Natural killer cell treated with Interleukin-12 subunit alpha and Interleukin-12 subunit beta and Interleukin-15 and Interleukin-18, amount 100 ng/mL, for 72 hours (primary cell): ENCODE measurements at places on chromosomes 3 and 15.

DNA sequence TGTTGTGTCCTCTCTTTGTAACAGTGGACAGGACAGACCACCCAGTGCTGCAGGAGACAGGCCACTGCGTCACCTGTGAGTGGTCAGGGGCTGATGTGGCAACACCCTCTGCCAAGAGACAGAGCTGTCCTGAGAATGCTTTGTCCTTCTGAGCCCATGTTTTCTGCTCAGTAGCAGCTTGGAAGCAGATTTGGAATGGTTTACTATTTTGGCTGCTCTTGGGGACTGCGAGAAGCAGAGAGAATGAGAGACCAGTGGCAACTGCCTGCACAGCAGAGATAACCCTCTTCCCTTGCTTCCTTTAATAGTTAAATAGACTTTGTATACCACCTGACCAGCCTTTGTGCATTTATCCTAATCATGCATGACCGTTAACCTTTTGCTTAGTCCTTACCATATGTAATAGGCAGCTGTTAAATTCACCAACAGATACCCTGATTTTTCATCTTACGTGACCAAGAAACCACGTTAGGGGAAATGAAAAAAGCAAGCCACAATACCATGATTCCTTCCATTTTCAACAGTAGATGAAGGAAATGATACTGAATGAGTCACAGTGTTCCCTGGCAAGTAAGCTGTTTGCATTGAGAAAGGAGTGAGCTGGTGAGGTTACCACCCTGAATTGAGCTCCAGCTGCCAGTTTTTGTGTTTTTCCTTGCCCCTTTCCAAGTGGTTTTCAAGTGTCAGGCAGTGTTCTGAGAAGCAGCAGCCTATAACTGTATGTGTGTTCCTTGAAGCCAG, 35.5 kb downstream of the B3GALNT1 start:
- no peak for DNase-seq

DNA sequence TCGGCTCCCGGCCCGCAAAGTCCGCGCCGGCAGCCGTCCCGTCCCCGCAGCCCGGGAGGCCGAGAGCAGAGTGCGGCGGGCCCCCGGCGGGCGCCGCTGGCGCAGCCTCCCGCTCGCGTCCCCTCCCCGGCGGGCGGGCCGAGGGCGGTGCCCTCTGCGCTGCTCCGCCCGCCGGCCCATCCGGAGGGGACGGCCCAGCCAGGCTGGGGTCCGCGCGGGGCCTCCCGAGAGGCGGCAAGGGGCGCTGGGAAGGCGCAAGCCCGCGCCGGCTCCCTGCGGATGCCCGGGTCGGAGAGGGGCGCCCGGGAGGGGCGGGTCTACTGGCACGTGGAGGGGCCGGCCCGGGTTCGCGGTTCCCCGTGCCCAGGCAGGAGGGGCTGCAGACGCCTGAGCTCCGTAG, at the start of the genes CLCN2 and POLR2H:
TSS of gene CLCN2 (minus strand) at position 74 of the 400 bp plus-strand sequence. CDS start 126 bp downstream, outside the sequence.
TSS of gene POLR2H (plus strand) at position 179 of the 400 bp plus-strand sequence. CDS start 1,783 bp downstream, outside the sequence.
- DNase-seq = peak; percentile 78

- DNase-seq = no peak
Measured at GRCh38 chr15:40259021-40259420, 20.2 kb downstream of the PAK6 start.

- DNase-seq = no peak
Measured at GRCh38 chr15:35491999-35492398, 54.0 kb downstream of the DPH6 start.

DNA sequence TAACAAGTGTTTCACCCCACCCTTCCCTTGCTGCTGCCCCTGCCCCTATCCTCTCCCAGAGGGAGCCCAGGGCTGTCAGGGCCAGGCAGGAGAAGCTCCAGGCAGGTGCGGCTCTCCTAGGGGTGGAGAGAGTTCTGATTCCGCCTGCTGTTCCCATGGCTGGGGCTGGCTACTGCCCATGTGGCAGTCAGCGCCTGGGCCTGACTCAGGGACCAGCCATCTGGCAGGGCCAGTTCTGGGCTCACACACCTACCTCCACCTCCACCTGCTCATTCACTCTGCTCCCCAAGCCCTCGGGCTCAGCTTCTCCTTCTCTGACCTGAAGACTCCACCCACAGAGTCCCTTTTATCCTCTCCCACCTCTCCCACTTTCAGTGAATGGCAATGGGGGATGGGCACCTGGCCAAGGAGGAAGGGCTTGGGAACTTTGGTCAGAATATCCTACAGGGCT, 23.4 kb downstream of the AMOTL2 start:
- no peak for DNase-seq

DNA sequence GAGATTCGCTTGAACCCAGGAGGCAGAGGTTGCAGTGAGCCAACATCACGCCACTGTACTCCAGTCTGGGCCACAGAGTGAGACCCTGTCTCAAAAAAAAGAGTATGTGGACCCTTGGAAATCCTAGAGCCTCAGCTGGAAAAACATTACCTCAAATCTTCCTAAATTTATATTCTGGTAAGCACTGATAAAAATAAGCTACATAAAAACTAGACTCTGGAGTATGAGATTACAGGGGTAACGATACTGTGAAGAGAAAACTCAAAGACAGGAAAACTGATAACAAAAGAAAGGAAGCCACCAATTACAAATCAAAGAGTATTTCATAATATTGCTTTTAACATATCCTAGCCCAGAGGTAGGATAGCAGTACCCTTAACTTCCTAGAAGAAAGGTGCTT, 30.3 kb downstream of the SETD2 start:
- DNase-seq = no peak

DNA sequence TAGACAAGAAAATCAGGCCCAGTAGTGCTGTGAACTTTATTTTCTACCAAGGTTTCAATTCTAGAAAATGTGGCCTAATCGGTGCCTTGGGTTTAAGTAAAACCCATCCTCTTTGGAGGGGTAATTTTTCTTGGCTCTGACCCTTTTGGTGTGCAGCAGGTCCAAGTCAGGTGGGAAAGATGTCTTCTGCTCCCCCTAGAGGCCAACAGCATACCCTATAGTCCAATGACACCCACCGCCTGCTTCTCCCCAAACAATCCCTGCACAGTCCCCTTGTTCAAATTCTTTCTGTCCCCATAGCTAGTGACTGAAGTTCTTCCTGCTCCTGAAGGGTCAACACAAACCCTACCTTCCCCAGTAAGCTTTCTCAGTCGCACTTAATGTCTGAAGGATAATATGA, 261.8 kb upstream of the GOLGA6L4 start:
- DNase-seq = no peak

DNA sequence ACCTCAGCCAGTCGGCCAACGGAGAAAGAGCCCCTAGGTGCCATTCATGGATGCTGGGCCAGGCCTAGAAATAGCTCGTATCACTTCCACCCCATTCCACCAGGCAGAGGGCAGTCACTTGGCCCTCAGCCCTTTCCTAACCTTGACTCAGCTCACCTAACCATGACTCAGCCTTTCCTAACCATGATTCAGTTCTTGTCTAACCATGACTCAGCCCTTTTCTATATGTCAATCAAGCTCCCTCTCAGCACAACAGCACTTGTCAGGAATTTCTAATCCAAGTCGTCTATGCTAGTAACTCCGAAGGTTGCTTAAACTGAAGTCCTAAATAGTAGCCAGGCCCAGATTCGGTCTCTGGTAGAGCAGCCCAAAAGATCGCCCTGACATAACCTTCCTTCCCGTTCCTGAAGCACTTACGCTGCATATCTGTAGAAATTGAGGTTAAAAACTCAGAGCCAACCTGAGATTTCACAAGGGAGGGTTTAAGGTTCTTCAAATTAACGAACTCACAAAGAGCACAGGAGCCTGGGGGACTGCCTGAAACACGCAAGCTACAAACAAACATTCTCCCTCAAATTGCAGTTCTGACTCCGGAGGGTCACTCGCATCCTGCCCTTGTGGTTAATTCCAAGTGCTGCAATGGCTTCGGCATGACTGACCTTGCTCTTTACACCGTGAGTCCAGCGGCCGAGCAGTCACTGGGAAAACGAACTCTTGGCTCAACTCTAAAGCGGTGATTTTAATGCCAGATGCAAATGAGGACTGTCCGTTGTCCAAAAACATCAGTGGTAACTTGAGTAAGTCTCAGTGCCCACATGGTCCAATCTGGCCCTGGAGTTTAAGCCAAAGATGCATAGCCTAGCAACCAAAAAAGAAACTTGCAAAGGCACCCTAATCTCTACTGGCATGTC, 99.9 kb downstream of the ADAMTS17 start:
- no peak for DNase-seq

GRCh38 chr3:8540456-8540855, 38.8 kb downstream of the LMCD1 start:
- no peak for DNase-seq

DNA sequence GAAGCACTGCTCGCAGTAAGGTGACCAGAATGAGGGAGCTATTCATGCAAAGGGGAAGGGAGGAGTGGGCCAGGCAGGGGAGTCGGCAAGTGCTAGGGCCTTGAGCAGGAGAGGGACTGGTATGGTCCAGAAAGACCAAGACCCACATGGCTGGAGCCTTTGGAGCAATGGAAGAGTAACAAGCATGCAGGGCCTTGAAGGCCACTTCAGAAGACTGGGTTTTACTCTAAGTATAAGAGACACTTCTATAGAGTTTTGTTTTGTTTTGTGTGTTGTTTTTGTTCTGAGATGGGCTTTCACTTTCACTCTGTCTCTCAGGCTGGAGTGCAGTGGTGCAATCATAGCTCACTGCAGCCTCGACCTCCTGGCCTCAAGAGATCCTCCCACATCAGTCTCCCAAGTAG, 42.0 kb downstream of the BFSP2 start:
- DNase-seq = peak; percentile 62

- DNase-seq = no peak
Measured at GRCh38 chr15:64780600-64781156, 5.3 kb upstream of the RBPMS2 start.

DNA sequence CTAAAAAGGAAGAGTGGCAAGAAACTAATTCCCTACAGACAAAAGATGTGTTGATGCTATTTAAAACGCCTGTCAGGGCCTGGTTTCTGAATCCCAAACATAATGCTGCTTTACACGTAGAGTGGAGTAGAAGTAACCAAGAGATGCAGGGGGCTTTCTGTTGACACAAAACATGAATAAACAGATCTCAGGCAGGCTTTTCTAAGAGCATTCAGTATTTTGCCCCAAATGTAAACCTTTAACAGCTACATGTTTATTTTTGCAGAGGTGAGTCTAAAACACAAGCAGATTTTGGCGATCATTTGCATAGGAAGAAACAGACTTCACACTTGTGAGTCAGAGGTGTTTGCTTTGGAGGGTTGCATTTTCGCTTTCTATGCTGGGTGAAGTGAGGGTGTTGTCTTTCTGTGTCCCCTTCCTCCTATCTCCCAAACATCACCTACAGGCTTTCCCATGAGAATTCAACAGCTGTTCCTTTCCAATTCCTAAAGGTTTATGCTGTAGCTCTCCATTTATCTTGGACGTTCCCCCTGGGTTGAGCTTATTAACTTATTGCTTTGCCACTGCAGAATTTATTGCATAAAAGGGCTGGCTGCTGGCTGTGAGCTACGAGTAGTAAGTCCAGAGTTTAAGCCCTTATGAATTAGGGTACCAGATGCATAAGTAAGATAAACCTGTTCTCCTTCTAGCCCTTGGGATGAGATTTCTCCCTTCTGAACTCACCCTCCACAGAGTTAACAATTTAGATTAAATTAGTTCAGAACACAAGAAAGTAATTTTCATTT, 156.7 kb downstream of the DIPK2A start:
- no peak for DNase-seq

GRCh38 chr15:101562428-101563059, 73.0 kb upstream of the PCSK6 start:
- DNase-seq = no peak

- DNase-seq = no peak
Measured at GRCh38 chr15:52233405-52233804, 42.2 kb upstream of the GNB5 start.

DNA sequence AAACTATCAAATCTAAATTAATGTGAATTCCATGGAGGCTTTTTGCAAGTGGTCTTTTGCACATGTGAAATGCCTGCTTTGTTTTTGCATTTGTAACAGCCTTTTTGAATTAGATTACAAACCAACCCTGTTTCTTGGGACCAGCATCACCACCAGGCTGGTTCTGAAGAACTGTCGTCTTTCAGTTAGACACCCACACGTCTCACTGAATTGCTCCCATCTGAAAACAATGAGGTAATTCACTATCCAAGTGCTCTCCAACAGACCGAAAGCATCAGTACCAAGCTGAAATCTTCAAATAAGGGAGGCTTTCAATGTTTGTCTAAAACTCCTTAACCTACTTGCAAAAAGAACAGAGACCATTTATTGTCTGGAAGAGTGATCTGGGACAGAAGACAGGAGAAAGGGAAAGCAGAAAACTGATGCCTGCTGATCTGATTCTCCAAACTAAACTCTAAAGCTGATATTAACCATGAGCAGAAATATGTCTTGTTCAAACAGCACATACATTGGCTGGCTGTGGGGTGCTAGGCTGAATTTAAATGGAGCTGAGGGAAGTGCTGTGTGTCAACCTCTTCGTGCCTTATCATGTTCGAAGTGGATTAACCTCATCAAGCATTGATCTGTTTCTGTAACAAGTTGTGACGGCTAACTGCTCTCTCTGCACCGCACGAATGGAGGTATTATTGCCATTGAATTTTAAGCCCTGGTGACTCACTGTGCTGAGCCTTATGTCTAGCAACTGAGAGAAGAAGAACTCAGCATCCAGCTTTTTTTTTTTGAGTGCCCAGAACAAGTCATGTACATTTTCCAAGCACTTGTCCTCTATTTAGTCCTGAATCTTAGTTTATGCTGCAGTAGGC, 213.7 kb upstream of the P2RY1 start:
- DNase-seq = no peak

DNA sequence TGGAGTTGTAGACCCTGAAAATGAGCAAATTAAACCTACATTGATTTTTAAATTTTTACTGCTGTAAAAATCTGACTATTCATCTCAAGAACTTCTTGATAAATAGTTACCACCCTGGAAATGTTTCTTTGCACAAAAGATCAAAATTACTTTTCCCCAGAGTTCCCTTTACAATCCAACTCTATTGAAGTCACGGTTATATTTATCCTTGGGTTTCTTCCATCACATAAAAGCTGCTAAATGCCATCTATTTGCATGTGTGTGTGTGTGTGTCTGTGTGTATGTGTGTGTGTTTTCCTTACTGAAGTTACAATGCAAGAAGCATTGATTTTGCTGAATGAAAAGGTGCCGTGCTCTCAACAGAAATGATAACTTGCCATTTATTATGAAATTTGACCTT, 1273.0 kb downstream of the ROBO2 start:
- DNase-seq = no peak

DNA sequence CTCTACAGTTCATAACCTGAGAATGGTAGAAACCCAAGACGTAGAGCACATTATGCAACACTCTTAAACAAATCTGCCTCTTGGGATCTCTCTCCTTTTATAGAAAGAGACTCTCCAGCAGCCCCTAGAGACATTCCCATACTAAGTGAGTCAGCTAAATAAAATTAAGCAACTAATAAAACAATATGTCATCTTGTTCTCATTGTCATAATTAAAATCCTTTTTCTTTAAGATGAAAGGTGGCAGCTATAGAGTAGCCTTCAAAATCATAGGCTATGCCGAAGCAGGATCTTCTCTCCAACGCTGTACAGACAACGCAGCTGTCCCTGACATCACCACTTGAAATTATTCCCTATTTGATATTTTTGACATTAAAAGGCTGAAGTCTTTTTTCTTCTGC, 790.0 kb downstream of the FHIT start:
- DNase-seq = no peak

- peak; percentile 86 for DNase-seq
Measured at GRCh38 chr3:129428376-129429079, at the start of gene EFCAB12. Gene EFCAB12 (minus strand): TSS chr3:129428636. CDS start chr3:129428488, 148 bp downstream.

GRCh38 chr3:5001135-5001534, 21.9 kb downstream of the BHLHE40 start:
- DNase-seq = no peak
